ENCODE measurements at places on chromosomes 16 and 17. TPM values are rescaled to one million over a fixed set of nuclear protein-coding genes. Genes with fewer than 3 reads are reported as not detected.

Gene KCNH4
- not detected for total RNA-seq

Gene LPCAT2
- 14.4 TPM for total RNA-seq

Gene ANKRD40CL
- total RNA-seq, result not detected

Gene FOXN1
- total RNA-seq, result not detected

Gene GH2
- total RNA-seq, result not detected

Gene RCVRN
- total RNA-seq, result not detected

Gene EXOC3L1
- not detected for total RNA-seq

Gene RECQL5
- total RNA-seq, result 22.6 TPM

Gene SLFN13
- 1.6 TPM for total RNA-seq

Gene COG8
- total RNA-seq, result 24.9 TPM

Gene FNDC8
- not detected for total RNA-seq

Gene SLC38A8
- not detected for total RNA-seq

Gene HOXB1
- not detected for total RNA-seq

Gene SDR42E2
- under 0.01 TPM for total RNA-seq

Gene KRTAP4-6
- not detected for total RNA-seq

Gene MAP3K14
- 3.0 TPM for total RNA-seq

Gene DNAI2
- total RNA-seq, result not detected

Gene KRT20
- total RNA-seq, result not detected

Gene CLEC19A
- total RNA-seq, result not detected

Measured in placental pericyte (primary cell).